ENCODE measurements at places on chromosomes 5 and 9. TPM values are rescaled to one million over a fixed set of nuclear protein-coding genes. Genes with fewer than 3 reads are reported as not detected.

The EPB41L4A gene
- total RNA-seq, result 1.00 TPM

The SLC46A2 gene
- total RNA-seq, result not detected

The PCDHGB1 gene
- total RNA-seq, result 0.17 TPM

The IL13 gene
- not detected for total RNA-seq

The FOXD4L6 gene
- total RNA-seq, result not detected

The GLDC gene
- total RNA-seq, result not detected

The LTC4S gene
- 5.1 TPM for total RNA-seq

The ADCY2 gene
- total RNA-seq, result not detected

The ALDH1B1 gene
- total RNA-seq, result 4.1 TPM

The IFNK gene
- total RNA-seq, result not detected

The MYOT gene
- not detected for total RNA-seq

The FOXD4 gene
- total RNA-seq, result 0.35 TPM

The STING1 gene
- 141 TPM for total RNA-seq

The IFNB1 gene
- total RNA-seq, result not detected

The FAM78A gene
- total RNA-seq, result 93.5 TPM

The CARD6 gene
- 4.4 TPM for total RNA-seq

The CLK4 gene
- 125 TPM for total RNA-seq

The CNTNAP3B gene
- not detected for total RNA-seq

The OGN gene
- not detected for total RNA-seq

The TTC23L gene
- not detected for total RNA-seq

The TICAM2 gene
- 1.3 TPM for total RNA-seq

The CDKN2B-AS1 gene
- total RNA-seq, result 2.2 TPM

The PKD2L2 gene
- total RNA-seq, result not detected

The LHX2 gene
- not detected for total RNA-seq

The GFRA3 gene
- total RNA-seq, result not detected

The ANKRD34B gene
- total RNA-seq, result not detected

The COL5A1 gene
- total RNA-seq, result 1.5 TPM

The LIX1 gene
- total RNA-seq, result not detected

The ADAMTS16 gene
- total RNA-seq, result not detected

The NIPBL gene
- 106 TPM for total RNA-seq

The DHFR gene
- 18.5 TPM for total RNA-seq

The ADAMTS12 gene
- total RNA-seq, result not detected

The ADAMTSL2 gene
- total RNA-seq, result 0.09 TPM

The F2RL1 gene
- 5.1 TPM for total RNA-seq

The TEX48 gene
- total RNA-seq, result not detected

The FAM221B gene
- total RNA-seq, result not detected

The CD14 gene
- 4.9 TPM for total RNA-seq

The CARD9 gene
- 1.2 TPM for total RNA-seq

The CNTRL gene
- 119 TPM for total RNA-seq

The ECSCR gene
- 0.33 TPM for total RNA-seq

The DRD1 gene
- not detected for total RNA-seq

The TAS2R1 gene
- not detected for total RNA-seq

The PCDH1 gene
- total RNA-seq, result not detected

The SLC22A4 gene
- total RNA-seq, result not detected

The SEMA6A gene
- not detected for total RNA-seq

The FCN2 gene
- not detected for total RNA-seq

The FOXD4L4 gene
- total RNA-seq, result 0.69 TPM

Data from CD4-positive, alpha-beta memory T cell (primary cell).